ENCODE measurements at places on chromosomes 12 and 14.

- DNase-seq: no peak
These were observed 5.1 kb upstream of the PAPLN start for GRCh38 chr14:73231981-73232851.

GRCh38 chr12:129997239-129997638 is 93.4 kb upstream of the TMEM132D start:
- DNase-seq: no peak

- DNase-seq: no peak
These were observed 343.5 kb upstream of the RGS6 start for GRCh38 chr14:71588576-71589215.

GRCh38 chr14:25122211-25122610 is 72.3 kb upstream of the STXBP6 start:
- DNase-seq: peak; percentile 74

DNA sequence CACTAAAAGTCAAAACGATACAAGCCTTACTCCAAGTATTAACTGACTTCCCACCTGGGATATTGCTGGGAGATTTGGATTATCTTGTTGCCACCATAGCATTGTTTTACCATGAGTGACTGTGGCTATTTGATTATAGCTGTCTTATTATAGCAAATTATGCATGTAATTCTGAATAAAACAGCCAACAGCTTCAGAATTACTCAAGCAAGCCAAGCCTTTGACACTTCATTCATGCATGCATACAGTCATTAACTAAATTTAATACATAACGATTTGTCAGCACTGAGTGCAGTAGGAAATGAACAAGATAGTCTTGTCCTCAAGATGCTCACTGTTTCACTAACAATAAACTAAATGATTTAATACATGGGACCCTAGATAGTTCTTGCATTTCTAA is 133.0 kb upstream of the FRMD6 start:
- no peak for DNase-seq

DNA sequence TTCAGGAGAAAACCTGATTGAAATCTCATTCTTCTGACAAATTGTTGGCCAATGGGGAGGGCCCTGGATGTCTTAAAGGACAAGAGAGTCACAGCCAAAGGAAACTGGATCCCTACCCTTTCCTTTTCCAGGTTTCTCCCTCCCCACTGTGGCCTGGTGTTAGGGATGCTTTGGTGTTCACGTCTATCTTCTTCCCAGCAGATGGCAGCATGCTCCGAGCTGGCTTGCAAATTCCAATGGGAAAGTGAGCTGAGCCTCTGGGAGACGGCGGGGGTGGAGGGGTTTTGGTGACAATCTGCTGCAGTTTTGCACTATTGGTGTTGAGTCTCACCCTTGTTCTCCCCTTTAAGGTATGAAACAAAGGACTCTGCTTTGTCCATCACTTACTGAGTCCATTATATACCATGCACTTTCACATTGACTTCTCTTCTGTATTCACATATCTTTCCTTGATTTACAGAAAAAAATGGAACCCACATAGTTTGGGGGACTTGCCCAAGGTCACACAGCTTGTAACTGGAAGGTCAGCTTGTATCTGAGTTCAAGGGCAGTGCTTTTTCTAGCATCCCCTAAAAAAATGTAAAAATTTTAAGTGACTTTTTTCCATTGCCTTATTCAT is 39.3 kb downstream of the CCDC177 start:
- DNase-seq: peak; percentile 54

DNA sequence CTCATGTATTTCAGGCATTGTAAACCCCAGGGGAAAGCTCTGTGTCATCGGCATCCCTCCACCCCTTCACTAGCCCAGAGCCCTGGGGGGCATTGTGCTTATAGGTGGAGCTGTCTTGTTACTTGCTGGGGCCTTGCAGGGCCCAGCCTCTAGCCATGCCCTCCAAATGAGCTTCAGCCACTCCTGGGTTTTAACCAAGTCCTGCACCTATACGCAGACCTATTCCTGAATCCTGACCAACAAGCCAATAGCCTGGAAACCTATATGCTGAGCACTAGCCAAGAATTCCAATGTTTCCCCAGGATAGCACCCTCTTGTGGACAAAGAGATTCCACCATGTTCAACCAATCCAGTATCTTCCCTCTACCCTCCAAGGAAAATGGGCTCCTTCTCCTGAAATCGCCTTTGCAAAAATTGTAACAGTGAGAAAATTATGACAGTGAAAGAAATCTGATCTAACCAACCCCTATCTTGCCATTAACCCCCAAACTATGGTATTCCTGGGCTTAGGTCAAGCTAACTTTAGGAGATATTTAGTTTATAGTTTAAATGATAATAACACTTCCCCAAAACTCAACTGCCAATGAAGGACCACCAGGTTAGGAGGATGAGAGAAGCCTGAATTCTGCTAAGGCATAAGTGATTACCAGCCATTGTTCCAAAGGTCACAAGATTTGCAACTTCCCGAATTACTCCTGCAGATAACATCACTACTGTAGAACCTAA is 55.5 kb downstream of the TTC7B start:
- DNase-seq: peak; percentile 12

GRCh38 chr14:28785096-28785952 is 18.7 kb downstream of the FOXG1 start:
- peak; percentile 12 for DNase-seq

DNA sequence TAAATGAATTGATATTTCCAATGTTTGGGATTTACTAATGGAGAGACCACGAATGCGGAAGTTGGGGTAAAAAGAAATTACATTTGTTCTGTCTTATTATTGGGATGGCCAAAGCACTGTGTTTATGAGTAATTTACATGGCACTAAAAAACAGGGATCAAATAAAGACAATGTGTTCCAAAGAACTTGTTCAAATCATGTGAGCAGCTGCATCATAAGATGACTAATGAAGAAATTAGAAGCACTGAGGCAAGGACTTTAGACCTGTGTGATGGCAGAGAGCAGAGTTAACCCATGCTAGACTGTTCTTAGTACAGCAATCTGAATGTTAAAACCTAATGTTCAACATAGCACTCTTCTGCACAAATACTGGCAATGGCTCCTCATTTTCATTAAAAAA is 34.3 kb upstream of the DCN start:
- DNase-seq: no peak

- no peak for DNase-seq
These were observed 286.3 kb downstream of the NUAK1 start for GRCh38 chr12:105852496-105852895.

GRCh38 chr12:20132818-20133217 is 235.5 kb upstream of the PDE3A start:
- no peak for DNase-seq

DNA sequence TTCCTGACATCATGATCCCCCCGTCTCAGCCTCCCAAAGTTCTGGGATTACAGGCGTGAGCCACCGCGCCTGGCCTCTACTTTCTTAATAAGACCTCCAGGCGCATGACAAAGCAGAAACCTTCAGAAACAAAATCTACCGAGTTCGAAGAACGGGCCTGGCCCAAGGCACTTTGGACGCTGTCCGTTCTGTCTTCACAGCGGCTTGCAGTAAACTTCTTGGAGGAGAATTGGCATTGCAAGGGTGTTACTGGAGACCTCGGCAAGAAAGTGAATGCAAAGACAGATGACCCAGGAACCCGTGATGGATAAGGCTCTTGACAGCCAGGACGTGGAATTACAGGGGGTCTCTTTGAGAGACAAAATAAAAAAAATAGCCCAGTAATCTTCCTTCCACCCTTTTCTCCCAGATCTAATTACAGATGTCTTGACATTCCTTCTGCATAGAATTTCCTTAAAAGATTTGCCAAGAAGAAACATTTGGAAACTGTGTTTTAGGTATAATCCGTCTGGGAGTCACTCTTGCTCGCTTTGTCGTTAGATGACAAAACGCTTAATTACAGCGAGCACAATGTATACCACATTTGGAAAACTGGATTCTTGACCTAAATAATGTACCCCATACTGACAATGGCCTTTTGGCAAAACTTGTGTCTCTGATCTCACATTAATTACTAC is 83.2 kb upstream of the TBX3 start:
- no peak for DNase-seq

DNA sequence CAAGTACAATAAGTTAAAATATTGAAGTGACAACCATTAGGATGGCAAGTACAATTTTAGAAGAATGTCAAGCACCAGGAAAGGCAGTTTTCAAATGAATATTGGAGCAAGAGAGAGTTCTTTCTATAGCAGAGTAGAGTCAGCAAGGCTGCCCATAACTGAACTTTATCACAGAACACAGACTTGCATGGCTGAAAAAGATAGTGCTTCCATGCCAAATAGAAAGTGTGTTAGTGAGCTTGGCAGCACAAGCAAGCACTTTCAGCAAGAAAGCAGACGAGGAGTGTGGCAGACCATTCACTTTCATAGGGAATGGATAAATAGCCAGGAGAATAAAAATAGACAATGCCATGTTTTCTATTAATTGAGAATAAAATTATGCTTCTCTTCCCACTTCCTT is 647.0 kb upstream of the MGAT4C start:
- no peak for DNase-seq

- DNase-seq: no peak
These were observed 156.4 kb downstream of the ATP23 start for GRCh38 chr12:58097741-58098140.

GRCh38 chr12:69816082-69816481 is 8.9 kb upstream of the MYRFL start:
- no peak for DNase-seq

DNA sequence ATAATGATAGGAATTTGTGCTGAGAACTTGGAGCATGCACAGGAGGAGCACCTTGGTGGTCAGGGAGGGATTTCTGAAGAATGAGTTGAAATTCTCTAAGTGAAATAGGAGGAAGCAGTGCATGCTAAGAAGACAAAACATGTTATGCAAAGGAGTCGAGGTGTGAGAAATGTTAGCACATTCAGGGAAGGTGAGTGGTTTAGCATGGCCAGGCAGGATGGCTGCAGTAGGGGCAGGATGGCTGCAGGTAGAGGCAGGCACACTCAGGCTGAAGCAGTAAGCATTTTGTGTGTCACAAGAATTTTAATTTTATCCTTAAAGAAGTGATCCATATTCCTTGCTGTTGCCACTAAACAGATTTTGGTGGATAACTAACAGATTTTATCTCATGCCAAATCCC is 46.3 kb downstream of the CATSPERB start:
- DNase-seq: no peak

- no peak for DNase-seq
These were observed 74.8 kb upstream of the MGAT4C start for GRCh38 chr12:86331012-86331411.

- peak; percentile 76 for DNase-seq
These were observed 195.8 kb downstream of the FOXN3 start for GRCh38 chr14:89221109-89221810.

DNA sequence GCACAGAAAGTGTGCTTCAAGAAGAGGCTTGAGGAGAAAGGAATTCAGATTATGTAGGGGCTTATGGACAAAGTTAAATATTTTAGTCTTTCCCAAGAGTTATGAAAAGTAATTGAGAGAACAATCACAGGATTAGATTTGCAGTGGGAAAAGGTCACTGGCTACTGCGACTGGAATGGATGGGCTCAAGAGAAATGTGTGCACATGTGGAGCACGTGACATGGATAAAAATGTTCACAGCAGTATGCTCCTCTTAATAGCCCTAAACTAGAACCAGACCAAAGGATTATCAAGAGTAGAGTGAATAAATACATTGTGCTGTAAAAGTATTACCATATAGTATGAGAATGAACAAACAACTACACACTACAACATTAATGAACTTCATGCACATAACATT is 78.1 kb downstream of the ABCD2 start:
- DNase-seq: no peak

- peak; percentile 18 for DNase-seq
These were observed 98.6 kb downstream of the NT5DC3 start for GRCh38 chr12:103742349-103742932.
